ENCODE measurements at places on chromosomes 1 and 21.
A peak's percentile ranks its signal among the peaks of the same experiment; 100 is the strongest.

- no peak for DNase-seq
These were observed 128.0 kb upstream of the IRF2BP2 start for GRCh38 chr1:234737967-234738314.

GRCh38 chr1:232509570-232509969 is 120.4 kb downstream of the SIPA1L2 start:
- no peak for DNase-seq

- DNase-seq, result no peak
These were observed 680 bp upstream of the CNN3 start for GRCh38 chr1:94927405-94928175.

DNA sequence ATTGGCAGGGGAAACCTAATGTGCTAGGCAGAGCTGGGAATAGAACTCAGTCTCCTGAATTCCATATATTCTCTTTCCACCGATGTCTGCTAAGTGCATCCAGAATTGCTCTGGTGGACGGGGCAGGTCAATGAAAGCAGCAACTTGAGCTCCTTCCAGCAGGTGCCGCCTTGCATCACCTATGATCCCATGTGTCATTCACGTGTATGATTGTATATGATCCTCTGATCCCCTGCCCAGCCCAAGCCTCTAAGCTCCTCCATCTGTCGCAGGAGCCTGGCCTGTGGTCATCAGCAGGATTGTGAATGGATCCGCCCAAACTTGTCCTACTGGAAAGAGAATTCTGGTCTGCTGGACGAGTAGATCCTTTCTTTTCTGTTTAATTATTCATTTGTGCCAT is 13.1 kb downstream of the ACTA1 start:
- no peak for DNase-seq

DNA sequence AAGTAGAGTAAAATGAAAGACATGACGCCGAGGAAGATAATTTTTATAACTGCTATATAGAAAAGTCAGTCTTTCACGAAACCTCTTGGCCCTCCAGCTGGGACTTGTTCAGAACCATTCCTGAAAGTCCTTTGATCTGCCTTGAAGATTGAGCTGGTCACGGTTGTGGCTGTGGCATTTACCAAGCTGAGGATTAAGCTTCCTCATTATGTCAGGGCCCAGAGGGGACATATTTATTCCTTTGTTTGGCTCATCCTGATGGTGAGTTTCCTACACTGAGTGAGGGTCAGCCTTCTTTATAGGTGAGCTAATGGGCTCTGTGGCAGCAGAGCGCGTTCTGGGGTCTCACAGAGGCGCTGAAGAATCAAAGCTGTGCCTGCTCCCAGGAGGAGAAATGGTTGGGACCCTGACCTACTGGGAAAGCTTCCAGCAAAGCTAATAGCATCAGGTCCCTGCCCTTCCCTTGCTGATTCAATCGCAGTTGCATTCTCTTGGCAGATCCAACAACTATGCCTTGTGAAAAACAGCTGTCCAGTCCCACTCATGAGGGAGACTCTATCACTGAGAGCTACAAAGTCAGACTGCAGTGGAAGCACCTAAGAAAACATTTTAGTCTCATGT is 43.2 kb upstream of the PBX1 start:
- DNase-seq, result no peak

- no peak for DNase-seq
These were observed 134.9 kb downstream of the CLEC20A start for GRCh38 chr1:178361847-178362246.

- no peak for DNase-seq
These were observed 374.0 kb downstream of the NTNG1 start for GRCh38 chr1:107514841-107515240.

- no peak for DNase-seq
These were observed 22.4 kb upstream of the TTLL10 start for GRCh38 chr1:1151306-1151705.

GRCh38 chr1:94646786-94647555 is 105.4 kb upstream of the F3 start:
- DNase-seq, result no peak

DNA sequence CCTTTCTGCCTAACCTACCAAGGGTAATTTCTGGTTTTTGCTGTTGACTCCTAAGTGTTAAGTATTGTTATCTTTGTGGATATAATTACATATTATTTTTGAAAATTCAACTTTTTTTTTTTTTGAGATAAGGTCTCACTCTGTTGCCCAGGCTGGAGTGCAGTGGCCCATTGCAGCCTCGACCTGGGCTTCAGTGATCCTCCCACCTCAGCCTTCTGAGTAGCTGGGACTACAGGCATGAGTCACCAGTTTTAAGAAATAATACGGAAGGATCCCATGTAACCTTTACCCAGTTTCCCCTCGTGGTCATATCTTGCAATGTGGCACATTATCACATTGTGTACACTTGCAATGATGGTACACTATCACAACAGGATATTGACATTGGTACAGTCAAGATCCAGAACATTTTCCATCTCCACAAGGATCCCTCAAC is 3.1 kb downstream of the CHD1L start:
- DNase-seq, result no peak

GRCh38 chr1:62269851-62270495 is 49.3 kb downstream of the KANK4 start:
- no peak for DNase-seq

GRCh38 chr1:156727926-156728598 is at the start of gene METTL25B:
METTL25B (plus strand) TSS chr1:156728469; CDS start chr1:156729105, 636 bp downstream.
- DNase-seq, result peak; percentile 49

GRCh38 chr1:19712928-19713327 is 48.3 kb downstream of the HTR6 start:
- DNase-seq, result no peak

- DNase-seq, result peak; percentile 64
These were observed 81.1 kb upstream of the AK4 start for GRCh38 chr1:65066766-65067490.

DNA sequence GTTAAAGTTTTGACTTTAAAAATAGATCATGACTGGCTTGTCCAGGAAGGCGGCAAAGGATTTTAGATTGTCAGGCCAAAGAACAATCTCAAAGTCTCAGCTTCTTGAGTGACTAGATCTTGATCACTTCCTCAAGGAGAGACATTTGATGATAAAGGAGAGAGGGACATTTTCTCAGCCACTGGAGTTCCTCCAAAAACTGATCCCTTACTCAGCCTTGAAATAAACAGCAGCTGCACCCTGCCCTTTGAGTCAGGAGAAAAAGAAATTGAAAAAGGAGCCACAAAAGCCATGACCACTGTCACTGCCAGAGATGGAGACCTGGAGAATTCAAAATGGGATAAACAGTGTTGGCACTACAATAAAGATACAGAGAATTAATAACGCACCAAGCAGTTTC is 288.4 kb upstream of the PRMT6 start:
- no peak for DNase-seq

DNA sequence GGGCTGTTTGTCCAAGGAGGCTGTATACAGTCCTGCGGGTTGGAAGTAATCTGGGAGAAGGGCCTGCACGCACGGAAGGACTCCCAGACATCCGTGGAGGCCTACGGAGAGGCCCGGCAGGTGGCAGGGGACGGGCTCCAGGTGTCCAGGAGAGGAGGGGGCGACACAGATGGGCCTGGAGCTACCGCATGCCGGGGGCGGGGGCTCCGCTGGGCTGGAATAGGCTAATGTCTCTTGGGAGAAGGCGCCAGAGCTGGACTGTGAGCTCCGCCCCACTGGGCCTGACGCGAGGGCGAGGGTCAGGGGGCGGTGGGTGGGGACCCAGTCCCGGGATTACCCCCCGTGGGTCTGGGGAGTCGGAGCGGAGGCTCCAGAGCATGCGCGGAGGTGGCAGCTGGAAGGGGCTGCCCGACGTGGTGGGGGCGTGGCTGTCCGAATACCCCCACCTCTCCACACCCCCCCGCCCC is 659 bp downstream of the AGO1 start:
- DNase-seq, result no peak

- no peak for DNase-seq
These were observed 170.9 kb upstream of the IVNS1ABP start for GRCh38 chr1:185487936-185488335.

DNA sequence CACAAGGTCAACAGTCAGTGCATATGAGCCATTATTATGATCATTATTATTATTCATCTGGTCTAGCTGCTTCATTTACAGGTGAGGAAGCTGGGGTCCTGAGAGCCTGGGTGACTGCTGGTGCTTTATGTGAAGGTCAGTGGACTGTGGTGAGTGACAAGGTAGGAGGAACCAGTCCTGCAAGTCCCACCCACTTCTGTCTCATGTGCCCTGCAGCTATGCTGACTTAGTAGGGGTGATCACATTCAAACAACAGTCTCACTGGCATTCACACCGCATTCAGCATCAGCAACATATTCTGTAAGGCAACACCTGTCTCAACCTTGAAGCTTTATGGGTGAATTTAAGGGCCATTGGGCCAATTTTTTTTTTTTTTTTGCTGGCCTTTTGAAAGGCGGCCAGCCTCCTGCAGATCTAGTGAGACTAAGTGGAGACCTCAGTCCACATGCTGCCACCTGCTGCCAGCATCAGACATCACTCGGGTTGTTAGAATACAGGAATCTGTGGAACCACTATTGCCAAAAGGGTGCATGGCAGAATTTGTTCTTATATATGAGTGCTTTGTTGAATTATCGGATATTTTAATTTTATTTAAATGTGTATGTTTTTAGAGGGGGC is 59.9 kb upstream of the CACNA1E start:
- peak; percentile 12 for DNase-seq

DNA sequence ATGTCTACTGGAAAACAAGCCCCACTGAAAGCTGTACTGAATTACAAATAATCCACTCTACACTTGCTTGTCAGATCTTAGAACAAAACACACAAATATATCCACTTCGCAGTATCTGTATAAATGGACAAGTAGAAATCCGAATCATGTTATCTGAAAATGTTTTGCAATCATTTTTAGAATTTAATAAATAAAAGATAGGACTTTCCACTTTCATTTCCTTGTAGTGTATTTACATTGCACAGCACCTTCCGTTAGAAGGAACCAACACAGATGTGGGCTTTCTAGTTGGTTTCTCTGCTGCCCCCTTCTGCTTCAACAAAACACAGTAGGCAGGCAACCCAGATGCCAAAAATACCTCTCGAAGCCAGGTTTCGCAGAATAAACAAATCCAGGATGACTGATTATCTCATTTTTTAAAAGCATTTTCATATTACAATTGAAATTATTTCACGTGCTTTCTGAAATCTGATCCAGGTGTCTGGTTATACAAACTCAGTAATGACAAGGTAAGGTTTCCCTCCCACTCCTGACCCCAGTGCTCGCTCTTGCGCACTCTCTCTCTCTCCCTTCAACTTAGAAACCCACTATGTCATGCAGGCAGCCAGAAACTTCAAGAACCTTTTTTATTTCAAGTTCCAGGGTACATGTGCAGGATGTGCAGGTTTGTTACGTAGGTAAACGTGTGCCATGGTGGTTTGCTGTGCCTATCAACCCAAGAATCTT is 389.9 kb downstream of the SMYD3 start:
- DNase-seq, result peak; percentile 4

DNA sequence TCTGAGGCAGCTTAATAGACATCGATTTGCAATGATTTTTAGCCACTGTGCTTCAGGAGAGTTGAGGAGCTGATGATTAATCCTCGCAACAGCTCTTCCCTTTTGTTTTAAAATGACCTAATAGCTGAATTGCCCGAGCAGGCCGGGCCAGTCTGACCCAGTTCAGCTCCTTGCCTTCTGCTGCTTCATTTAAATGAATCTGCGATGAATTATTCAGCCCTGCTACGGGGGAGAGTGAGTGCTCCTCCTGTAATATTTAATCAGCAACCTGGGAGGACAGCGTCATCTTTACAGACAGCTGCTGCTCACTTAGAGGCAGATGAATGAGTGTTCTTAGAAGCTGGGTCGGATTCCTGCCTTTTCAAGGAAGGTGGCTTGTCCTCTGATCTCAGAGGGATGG is 325.1 kb downstream of the CAMTA1 start:
- no peak for DNase-seq

GRCh38 chr1:15029786-15030185 is 123.8 kb upstream of the TMEM51 start:
- no peak for DNase-seq

DNA sequence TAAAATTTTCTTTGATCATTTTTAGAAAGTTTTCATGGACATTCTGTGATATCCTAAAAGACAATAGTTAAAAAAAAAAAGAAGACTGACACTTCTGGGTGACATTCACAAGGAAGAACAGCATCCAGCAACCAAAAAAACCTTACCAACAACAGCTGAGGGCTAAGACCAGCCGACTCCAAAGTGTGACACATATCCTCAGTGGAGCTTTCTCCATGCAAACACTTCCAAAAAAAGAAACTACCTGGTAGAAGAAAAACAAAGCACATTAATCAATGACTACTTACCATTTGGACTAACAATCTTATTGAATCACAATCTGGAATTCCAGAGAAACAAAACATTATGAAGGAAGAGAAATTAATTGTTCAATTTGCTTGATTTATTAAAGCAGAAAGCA is 88.2 kb downstream of the IARS2 start:
- no peak for DNase-seq
